ENCODE measurements at places on chromosomes 3 and 15. TPM values are rescaled to one million over a fixed set of nuclear protein-coding genes. Genes with fewer than 3 reads are reported as not detected.
A peak's percentile ranks its signal among the peaks of the same experiment; 100 is the strongest.

The RBPMS2 gene
- 0.10 TPM for total RNA-seq

The COL7A1 gene
- total RNA-seq = 0.52 TPM

The ARL14 gene
- not detected for total RNA-seq

The ECE2 gene
- total RNA-seq = not detected

GRCh38 chr15:101559952-101560351 lies 70.4 kb upstream of the PCSK6 start:
- no peaks in the 10 kb centered on the region for H3K27me3 ChIP-seq
- no peaks in the 10 kb centered on the region for H3K36me3 ChIP-seq

DNA sequence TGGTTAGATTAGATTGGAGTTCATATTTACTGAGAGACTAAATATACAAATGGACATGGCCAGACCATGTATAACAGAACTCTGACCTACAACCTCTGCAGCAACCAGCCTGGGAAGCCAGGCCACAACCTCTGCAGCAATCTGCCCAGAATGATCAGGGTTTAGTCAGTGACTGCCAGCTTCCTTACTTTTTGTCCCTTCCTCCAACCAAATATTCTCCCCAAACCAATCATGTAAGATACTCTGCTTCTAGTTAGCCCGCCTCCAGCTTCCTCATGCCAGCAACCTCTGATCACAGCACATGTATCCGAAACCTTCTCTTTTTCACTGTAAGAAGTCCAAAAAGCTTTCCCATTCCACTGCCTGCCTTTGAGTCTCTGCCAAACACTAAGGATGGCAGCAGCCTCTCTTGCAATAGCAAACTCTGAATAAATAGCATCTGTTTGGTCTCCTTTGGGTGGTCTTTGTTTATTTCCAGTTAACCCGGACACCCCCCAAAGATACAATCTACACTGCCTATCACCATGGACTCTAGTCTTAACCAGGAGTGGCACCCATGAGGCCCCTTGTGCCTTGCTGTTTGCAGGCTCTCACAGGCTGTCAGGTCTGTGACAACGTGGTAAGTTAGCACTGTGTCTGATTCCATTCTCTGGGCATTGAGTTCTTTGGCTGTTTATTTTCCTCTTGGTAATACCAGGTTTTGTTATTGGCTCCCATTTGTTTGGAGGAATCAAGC lies 102.2 kb downstream of the ERC2 start:
- no peaks in the 10 kb centered on the region for H3K4me1 ChIP-seq
- H3K36me3 ChIP-seq = no peaks in the 10 kb centered on the region
- peaks cover 20% of the 10 kb centered on the region for H3K27me3 ChIP-seq
- no peak overlapping the region for H3K27ac ChIP-seq

- no peak overlapping the region for H3K4me3 ChIP-seq
- H3K4me1 ChIP-seq = peaks cover 44% of the 10 kb centered on the region
- peak overlapping the region; percentile 26 for H3K27ac ChIP-seq
- no peaks in the 10 kb centered on the region for H3K36me3 ChIP-seq
These were observed 35.5 kb downstream of the DZIP1L start for GRCh38 chr3:138079901-138080300.

GRCh38 chr3:9507586-9508578 lies 45.7 kb downstream of the LHFPL4 start:
- H3K36me3 ChIP-seq = no peaks in the 10 kb centered on the region
- H3K27ac ChIP-seq = no peak overlapping the region
- H3K27me3 ChIP-seq = peaks cover 17% of the 10 kb centered on the region
- no peaks in the 10 kb centered on the region for H3K4me1 ChIP-seq
- no peak overlapping the region for H3K4me3 ChIP-seq
- DNase-seq = no peak

DNA sequence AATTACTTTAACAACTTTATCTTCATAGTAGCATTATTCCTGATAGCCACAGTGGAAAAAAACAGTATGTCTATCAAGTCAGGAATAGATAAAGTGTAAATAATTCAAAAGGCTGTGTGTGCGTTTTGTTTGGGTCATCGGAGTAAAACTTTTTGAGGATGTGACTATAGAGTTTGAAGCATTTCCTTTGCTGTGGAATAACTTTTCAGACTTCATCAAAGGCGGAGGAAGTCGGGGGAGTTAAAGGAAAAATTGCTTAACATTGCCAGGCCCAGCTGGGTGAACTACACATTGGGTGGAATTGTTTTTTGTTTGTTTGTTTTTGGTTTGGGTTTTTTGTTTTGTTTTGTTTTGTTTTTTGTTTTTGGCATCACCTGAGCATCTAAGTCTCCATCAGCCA lies 70.4 kb upstream of the CRTC3 start:
- DNase-seq = no peak
- peaks cover 73% of the 10 kb centered on the region for H3K36me3 ChIP-seq
- no peak overlapping the region for H3K4me3 ChIP-seq
- H3K27me3 ChIP-seq = no peaks in the 10 kb centered on the region
